ENCODE measurements at places on chromosomes 4 and X. TPM values are rescaled to one million over a fixed set of nuclear protein-coding genes. Genes with fewer than 3 reads are reported as not detected.

The GPR34 gene
- total RNA-seq: not detected

The NPY5R gene
- total RNA-seq: not detected

The COX7B gene
- total RNA-seq: 562 TPM

The BMPR1B gene
- 4.3 TPM for total RNA-seq

The VAMP7 gene
- 31.7 TPM for total RNA-seq

The SCOC gene
- total RNA-seq: 25.4 TPM

The SSX4 gene
- total RNA-seq: not detected

The PTCHD1 gene
- total RNA-seq: not detected

The SLIT2 gene
- total RNA-seq: not detected

The RIPPLY1 gene
- total RNA-seq: 0.11 TPM

The CTSO gene
- 0.99 TPM for total RNA-seq

The ESX1 gene
- total RNA-seq: 0.09 TPM

The SMARCA1 gene
- 32.3 TPM for total RNA-seq

The SRPX gene
- total RNA-seq: 9.7 TPM

The DAPP1 gene
- not detected for total RNA-seq

The C4orf50 gene
- total RNA-seq: not detected

The SEL1L3 gene
- 21.2 TPM for total RNA-seq

The MAGEB1 gene
- not detected for total RNA-seq

The CLGN gene
- 4.5 TPM for total RNA-seq

The PPEF2 gene
- total RNA-seq: not detected

The PJA1 gene
- total RNA-seq: 17.9 TPM

The CT45A3 gene
- 0.29 TPM for total RNA-seq

The NXF2 gene
- total RNA-seq: not detected

The MTMR8 gene
- 0.50 TPM for total RNA-seq

The AMER1 gene
- total RNA-seq: 2.6 TPM

The VSIG4 gene
- not detected for total RNA-seq

The CPE gene
- 2.3 TPM for total RNA-seq

The SPATA18 gene
- total RNA-seq: 4.5 TPM

The GC gene
- not detected for total RNA-seq

The RP2 gene
- 9.5 TPM for total RNA-seq

The TMEM154 gene
- total RNA-seq: 0.03 TPM
